D341Med (cell line): ENCODE measurements at places on chromosomes 3 and 15.

DNA sequence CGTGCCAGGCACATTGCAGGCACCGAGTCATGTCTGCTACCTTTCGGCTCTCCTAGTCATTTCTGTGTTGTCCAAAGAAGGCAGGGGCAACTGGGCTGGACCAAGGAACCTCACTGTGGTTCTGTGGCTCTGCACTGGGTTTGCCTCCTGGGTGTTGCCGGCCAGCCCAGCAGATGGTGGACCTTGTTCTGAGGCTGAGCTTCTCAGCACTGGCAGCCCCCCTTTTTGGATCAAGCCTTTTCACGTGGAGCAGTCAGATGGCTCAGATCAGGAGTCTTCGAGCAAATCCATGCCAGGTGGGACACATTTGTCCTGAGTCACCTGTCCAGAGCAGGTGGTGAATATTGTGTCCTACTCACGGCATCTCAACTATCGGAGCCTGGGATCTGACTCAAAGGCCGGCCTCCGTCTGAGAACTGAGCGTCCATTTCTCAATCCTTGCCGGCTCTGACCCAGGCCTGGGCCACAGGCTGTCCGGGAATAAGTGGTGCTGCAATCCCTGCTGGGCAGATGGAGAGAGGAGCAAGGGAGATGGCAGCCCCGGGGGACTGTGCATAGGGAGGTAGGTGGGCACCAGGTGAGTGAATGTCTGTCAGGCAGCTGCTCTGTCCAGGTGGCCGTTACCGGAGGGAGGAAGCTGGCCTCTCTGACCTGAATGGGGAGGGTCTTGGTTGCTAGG, at the start of gene IL16:
Gene IL16, plus strand, starts transcription at position 304 of the 679 bp plus-strand sequence. CDS start 28,521 bp downstream, outside the sequence.
- DNase-seq = no peak

DNA sequence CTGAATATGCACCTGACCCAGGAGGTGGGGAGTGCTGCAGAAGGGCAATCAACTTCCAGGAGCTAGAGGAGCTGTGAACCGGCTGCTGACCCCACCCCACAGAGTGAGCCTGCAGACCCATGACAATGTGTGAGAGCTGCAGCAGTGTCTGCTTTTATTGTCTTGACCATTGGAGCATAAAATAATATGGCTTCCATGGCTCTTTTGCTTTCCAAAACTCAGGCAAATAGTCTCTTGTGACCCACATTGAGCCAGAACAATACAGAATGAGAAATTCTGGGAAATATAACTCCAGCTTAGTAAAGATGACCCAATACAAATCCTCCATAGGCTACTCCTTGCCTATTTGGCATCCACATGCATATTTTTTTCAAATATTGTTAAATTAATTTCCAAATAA, 309.6 kb downstream of the PYDC2 start:
- DNase-seq = no peak

DNA sequence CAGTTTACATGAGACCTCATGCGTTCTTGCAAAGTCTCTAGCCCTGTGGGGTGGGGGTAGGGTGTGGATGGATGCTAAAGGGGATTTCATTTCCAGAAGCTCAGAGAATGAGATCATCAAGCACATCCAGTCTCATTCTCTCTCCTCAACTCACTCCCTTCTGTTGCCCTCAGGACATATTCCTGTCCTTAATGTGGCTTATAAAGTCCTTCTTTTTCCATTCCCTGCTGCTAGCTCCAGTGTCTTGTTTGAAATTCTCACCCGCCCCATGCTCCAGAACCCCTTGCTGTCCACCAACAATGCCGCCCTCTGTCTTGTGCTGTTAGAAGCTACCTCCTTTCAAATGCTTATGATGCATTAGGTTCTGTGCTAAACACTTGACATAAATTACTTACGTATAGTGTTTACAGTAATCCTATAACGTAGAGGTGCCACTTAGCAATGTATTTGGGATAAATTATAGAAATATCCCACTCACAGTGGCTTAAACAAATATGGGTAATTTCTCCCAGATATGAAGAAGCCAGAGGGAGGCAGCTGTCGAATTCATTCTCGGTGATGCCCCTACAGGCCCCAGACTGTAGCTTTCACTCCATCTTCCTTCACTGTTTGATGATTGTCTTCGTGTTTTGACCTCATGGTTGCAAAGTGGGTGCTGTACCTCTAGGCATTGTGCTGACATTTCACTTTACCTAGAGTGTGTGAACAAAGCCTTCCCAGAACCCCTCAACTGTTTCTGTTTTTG, 273.1 kb upstream of the TBL1XR1 start:
- DNase-seq = no peak

DNA sequence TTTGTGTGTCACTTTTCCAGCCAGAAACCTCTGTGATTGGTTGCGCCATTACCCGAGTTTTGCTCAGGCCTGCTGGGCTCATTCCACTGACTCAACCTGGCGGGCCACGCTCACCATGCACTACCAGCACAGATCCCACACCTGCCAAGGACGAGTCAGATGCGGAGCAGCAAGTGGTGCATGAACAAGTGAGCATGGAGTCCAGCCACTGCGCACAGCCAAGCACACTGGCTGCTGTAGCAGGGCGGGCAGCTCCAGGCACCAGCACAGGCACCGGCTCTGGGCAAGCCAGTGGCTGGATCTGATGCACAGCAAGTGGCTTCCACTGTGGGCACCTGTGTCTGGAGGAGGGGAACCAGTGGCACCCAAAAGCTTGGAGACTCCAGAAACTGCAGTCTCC, 110.4 kb downstream of the CBLB start:
- no peak for DNase-seq

DNA sequence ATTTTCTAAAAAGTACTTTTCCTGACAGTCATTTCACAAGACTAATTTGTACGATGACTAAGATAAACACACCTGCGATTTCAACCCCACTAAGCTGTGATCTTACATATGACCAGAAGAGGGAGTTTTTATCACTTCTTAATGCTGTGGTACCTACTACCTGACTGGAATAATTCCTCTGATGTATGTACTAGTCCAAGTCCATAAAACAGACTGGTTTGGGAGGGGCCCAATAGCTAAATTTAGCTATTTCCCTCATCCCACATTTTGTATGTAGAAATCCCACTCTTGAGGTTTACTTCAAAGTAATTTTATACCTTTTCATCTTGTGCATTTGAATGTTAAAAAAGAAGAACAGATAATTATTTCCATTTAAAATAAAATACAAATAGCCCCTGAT, 49.7 kb upstream of the SCAANT1 start:
- peak; percentile 47 for DNase-seq

DNA sequence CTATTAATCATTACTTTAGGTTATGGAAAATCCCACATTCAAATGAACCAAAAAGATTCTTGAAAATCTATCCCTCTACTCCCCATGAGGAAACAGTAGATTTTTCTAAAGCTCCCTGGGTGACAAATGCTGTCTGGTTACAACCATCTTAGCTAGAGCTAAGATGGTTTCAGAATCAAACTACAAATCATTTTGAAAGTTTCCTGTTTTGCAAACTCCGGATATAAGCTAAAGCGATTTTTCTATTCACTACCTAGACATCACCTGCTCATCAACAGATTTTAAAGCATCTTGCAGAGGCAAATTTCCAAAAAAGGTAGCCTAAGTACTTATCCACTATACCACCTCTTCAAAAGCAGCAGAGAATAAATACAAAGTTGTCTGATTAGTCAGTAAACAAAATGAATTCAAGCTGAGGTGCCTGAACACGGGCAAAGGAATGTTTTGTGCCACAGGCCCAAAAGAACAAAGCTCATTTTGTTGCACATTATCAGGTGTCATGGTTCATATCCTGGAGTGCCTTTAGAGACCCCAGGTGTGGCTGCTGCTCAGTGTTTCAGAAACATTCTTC, 204.9 kb downstream of the TNIK start:
- DNase-seq = no peak

- no peak for DNase-seq
Observed at GRCh38 chr3:18238746-18239331, 186.3 kb downstream of the SATB1 start.

DNA sequence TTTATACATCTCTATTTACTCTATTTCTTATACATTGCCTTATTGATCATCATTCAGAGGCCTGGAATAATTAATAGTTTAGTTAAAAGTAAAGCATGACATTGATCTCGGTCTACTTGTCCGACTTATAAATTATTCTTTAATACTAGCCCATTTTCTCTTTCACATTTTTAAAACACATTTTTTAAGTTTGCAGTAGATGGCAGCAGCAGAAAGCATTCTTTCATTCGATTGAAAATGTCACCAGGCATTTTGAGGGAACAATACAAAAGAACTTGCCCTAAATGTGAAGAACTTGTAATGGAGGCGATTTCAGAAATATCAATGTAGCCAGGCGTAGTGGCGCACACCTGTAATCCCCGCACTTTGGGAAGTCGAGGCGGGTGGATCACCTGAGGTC, 15.5 kb upstream of the MAP3K13 start:
- DNase-seq = no peak

GRCh38 chr3:51718547-51719409, 11.9 kb downstream of the GRM2 start:
- DNase-seq = peak; percentile 89

DNA sequence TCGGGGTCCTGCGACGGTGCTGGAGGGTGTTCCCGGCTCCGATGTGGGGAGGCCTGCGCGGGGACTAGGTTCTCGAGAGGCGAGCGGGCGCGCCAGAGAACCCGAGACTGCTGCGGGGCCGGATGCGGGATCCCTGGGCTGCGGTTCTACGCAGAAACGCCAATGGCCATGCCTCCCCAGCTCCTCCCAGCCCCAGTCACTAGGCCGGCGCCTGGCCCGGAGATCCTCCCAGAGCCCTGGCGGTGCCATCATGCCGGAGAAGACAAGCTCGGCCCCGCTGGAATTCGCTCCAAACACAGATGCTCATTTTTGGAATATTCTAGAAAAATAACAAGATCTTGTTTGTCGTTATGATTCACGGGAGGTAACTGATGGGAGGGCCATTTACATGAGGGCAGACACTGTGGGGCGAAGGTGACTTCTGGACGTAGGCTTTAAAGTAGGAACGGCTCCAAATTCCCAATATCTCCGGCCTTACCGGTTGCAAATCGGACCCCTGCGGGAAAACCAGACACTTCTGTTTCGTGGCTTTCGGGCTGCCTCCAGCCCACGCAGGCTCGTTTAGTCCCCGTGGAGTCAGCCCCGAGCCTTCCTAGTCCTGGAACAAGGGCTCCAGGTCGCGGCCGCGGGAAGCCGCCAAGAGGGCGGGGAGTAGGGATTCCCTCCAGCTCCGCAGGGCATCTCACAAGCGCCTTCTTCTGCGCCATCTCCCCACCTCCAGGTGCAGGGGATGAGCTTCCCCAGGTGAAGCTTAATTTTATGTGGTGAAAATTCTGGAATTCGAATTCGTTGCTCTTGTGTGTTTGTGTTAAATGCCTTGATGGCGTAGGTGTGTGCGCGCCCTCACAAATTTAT, 74.8 kb upstream of the POLG start:
- DNase-seq = no peak

GRCh38 chr15:59237119-59237855, 30.6 kb downstream of the LDHAL6B start:
- no peak for DNase-seq

GRCh38 chr3:55569033-55569599, 82.0 kb upstream of the WNT5A start:
- DNase-seq = no peak

- no peak for DNase-seq
Observed at GRCh38 chr3:18149386-18149785, 275.8 kb downstream of the SATB1 start.

DNA sequence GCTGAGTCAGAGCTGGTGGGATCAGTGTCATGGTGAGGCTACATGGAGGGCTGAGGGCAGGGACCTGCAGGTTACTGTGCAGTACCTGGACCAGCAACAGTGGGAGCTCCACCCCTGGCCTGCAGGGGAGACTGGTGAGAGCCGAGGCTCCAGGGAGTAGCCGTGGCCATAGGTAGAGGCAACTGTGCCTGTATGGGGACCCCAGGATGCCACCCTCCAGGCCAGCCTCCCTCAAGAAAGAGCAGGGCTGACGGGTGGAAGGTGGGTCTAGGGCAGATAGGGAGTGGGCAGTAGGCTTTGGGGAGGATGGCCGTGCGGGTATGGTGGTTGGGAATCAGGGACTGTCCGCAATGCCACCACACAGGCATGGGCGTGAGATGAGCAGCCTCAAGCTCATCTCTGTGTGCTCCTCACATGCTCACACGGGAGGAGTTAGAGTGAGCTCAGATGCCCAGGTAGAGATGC, 35.5 kb downstream of the FBLN2 start:
- no peak for DNase-seq

GRCh38 chr15:25862472-25863110, 536 bp downstream of the ATP10A start:
- DNase-seq = peak; percentile 42

DNA sequence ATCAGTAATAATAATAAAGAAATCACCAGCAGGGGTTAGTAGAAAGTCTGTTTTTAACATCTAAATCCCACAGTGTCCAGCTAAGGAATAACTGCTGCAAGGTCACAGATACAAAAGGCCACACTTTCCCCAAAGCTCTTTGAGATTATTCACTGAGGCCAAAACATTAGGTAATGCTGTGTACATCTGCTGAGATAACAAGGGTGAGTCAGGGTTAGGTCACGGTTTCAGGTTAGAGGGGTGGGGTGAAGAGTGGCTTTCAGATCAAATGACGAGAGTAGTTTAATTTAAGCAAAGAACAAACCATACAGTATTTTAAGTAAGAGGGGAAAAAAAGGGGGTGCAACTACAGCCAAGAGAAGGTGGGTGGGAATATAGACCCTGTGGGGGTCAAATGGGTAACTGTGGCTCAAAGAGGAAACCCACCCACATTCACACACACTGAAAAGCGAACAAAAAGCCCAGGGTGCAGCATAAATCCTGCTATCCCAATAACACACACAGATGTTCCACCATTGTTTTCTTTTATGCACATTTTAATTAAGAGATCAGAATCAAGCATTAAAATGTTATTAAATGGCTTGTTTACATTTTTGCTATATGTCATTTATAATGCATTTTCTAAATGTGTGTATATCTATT, 412.9 kb downstream of the TIGIT start:
- no peak for DNase-seq

DNA sequence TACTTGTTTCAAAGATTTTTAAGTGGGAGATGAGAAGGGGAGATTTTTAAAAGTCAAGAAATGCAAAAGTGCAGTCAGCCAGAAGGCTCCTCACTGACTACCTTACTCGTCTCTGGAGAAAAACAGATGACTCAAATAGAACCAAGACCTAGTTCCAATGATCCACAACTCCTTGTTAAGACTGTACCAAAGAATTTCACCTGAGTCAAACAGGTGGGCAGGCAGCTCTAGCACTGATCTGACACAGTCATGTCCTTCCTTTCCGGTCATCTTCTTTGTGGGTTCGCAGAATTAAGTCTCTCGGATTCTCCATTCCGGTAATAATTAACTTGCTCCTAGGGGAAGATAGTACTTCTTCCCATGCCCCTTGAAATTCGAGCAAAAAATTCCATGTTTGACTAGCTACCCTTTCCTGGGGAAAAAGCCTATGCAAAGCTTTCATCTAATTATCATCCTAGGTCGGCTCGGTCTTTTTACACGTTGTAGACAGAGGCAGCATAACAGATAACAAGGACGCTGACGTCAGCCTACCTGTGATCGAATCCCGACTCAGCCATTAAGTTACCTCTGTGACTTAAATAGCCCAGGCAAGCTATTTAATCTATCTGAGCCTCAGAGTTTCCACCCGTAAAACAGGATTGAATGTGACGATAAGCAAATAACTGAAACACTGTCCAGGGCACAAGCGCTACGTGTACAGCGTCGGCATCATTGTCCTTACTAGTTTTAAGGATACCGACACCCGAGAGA, 758 bp downstream of the SELENOK start:
- DNase-seq = no peak

GRCh38 chr3:123138839-123139444, 62.8 kb upstream of the SEC22A start:
- peak; percentile 62 for DNase-seq

GRCh38 chr3:88019024-88019423, 39.8 kb downstream of the CGGBP1 start:
- no peak for DNase-seq
